ENCODE measurements at places on chromosomes 2 and 18. TPM values are rescaled to one million over a fixed set of nuclear protein-coding genes. Genes with fewer than 3 reads are reported as not detected.

The MAL gene
- total RNA-seq, result not detected

DNA sequence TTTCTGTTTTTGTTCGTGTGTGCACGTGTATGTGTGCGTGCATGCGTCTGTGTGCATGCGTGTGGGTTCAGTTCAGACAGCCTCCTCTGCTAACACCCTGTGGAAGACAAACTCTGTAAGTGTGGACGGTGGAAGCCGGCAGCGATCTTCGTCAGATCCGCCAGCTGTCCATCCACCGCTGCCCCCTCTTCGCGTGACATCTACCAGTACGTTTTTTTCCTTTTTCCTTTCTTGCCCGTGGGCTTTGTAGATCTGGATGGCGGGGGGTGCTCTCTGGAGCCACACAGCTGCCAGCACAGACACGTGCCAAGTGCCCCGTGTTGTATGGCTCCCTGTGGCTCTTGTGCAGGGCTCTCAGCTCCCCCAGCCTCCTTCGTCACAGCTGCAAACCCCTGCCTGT is 32.3 kb downstream of the ITGB1BP1 start:
- DNase-seq, result no peak

DNA sequence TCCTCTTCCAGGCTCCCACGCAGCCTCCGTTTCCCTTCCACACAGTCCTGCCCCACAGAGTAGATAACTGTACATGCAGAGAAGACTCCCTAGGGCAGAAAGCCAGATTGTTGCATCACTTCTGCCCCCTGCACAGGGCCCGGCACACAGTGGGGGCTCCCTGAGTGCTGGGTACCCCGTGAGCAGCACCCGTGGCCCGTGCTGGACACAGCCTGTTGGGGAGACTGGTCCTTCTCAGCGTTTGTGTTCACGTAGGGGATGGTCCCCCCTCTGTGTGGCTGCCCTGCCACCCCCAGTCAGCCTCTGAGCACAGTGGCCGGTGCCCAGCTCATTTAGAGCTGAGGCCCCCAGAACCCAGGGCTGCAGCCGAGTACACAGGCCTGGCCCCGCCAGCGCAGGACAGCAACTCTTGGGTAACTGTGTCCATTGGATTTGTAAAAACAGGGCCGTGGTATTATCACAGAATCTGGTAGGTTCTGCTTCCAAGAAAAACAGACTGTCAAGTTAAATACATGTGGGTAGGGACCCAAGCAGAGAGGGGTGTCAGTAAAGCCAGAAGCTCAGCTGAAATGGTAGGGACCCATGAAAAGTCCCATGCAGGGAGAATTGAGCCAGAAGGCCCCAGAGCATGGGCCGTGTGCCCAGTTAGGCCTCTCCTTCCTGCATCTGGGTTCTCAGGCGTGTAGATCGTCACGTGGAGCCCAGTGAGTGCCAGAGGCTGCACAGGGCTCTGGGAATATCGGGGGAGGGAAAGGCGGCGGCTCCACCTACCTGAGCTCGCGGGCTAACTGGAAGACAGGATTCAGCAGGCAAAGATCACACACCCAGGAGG is 257.3 kb downstream of the ATAD2B start:
- DNase-seq, result no peak

DNA sequence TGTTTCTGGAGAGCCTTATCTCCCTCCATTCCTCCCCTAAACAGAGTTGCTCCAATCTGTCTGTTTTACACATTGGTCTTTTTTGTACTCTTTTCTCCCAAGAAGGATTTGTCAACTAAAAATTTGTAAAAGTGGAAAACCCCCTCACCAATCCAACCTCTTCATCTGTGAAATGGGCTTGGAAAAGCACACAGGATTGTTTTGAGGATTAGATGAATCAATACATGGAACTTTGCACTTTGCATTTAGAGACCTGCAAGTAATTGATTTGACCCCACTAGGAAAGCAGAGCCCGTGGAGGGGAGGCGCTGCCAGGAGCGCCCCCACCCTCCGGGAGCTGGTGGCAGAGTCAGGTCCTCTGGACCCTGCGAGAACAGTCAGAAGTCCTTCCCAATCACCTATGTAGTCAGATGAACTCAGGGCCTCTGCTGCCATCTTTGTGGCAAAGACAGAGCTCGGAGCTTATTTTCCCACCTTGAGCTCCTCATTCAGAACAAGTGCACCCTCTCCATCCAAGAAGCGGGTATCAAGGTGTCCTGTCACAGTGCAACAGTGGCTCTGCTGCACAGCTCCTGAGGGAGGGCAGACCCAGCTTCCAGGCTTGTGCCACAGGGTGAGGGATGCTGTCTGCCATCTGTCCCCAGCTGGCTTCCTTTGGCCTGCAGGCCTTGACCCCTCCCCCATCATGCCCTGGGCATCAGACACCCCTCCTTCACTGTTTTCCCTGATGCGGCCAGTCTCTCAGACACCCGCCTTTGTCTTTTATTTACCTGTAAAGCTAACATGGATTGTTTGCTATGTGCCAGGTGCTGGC is 1.7 kb upstream of the TMEM185B start:
- no peak for DNase-seq

DNA sequence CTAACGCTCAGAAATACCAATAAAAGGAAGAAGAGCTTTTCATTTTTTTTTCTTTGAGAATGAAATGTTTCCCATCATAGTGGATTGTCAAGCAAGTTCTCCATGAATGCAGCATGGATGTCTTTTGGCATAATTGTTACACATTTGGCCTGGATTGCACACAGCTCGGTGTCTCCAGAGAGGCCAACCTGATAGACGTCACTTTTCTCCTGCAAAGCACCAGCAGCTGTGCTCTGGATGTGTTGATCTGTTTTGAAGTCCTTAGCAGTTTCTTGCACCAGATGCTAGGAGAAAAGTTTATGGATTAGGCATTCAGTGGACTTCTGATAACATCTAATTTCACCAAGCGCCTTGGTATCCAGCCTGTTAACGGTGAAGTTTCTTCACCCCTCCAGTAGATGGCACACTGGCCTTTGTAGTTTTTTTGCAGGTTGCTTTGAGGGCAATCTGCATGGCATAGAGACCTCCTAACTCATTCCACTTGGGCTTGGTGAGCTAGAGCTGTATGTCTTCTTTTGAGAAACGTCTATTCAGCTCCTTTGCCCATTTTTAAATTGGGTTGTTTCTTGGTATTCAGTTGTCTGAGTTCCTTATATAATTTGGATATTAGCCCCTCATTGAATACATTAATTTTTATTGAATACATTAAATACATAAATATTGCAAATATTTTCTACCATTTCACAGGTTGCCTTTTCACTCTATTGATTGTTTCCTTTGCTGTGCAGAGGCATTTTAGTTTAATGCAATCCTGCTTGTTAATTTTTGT is 59.7 kb downstream of the PTH2R start:
- peak; percentile 36 for DNase-seq

DNA sequence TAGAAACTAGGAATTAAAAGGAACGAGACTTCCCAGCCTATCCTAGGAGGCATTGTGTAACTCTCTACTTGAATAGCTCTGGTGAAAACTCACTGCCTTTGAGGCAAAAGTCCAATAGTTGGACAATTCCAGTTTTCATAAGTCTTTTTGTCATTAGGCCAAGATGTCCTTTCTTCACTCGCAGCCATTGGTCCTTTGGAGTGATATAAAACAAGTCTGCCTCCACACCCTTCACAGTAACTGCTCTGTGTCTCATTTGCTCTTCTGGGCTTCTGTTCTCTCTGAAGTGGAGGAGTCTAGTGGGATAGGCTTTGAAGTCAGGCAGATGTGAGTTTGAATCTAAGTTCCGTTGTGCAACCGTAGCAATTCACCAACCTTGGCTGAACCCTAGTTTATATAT is 28.2 kb downstream of the ANTXR1 start:
- no peak for DNase-seq

- DNase-seq, result no peak
Measured at GRCh38 chr2:99356853-99357252, 19.7 kb downstream of the EIF5B start.

- no peak for DNase-seq
Measured at GRCh38 chr2:178514664-178515063, 34.4 kb downstream of the PLEKHA3 start.

- DNase-seq, result no peak
Measured at GRCh38 chr2:100365434-100365833, 43.1 kb upstream of the LONRF2 start.

DNA sequence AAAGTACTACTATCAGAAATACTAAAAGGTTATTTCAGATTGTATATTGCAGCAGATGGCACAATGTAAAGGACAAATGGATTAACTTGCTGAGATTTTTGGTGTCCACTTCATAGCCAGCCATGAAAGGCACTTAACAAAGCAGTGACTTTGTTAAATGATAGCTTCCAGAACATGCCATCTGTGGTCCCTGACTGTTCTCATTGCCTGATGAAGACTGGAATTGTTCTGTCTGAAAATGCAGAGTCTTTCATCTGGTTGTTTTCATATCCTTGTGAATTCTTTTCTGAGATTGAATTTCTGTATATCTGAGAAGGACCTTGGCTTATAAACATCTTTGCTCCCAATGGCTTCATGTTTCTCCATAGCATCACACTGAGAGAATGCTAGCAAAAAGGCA is 44.4 kb upstream of the LRRTM1 start:
- DNase-seq, result no peak

DNA sequence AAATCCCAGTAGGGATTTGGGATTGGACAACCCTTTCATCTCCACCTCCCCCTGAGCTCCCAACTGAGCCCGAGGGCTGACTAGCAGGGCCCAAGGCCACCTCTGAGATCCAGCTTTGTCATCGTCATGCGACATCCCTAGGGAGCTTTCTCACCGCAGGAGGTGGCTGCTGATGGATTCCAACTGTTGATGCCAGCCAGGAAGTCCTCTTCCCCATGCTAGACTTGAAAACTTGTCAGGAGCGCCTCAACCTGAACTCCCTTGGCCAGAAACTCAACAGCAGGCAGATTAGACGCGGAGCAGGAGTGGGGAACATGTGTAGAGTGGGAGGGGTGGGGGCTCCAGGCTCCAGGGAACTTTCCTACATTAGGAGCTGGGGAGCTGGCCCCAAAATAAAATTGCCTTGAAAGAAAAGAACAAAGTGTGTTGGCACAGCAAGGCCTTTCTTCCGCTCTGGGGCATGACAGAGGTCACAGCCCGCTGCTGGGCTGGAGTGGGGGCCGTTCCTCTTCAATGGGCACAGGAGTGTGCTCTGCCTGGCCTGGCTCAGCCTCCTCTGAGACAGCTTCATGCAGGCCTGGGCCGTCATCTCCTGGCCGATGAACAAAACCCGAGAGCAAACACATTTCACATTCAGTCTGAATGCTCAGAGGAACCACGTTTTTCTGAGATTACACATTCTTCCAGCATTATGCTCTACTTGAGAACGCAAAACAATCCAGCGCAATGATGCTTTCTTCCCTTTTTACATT is 34.5 kb downstream of the EMILIN2 start:
- no peak for DNase-seq

GRCh38 chr2:58110765-58111164 is 64.2 kb downstream of the VRK2 start:
- no peak for DNase-seq

- DNase-seq, result no peak
Measured at GRCh38 chr2:189542145-189542882, 38.3 kb downstream of the SLC40A1 start.

- no peak for DNase-seq
Measured at GRCh38 chr18:24791751-24792545, 331.5 kb downstream of the HRH4 start.

All from progenitor cell of endocrine pancreas (in vitro differentiated cells).